CD8-positive, alpha-beta memory T cell (primary cell): ENCODE measurements at places on chromosomes 6 and 20. TPM values are rescaled to one million over a fixed set of nuclear protein-coding genes. Genes with fewer than 3 reads are reported as not detected.

Gene PRR18
- total RNA-seq = 0.07 TPM

DNA sequence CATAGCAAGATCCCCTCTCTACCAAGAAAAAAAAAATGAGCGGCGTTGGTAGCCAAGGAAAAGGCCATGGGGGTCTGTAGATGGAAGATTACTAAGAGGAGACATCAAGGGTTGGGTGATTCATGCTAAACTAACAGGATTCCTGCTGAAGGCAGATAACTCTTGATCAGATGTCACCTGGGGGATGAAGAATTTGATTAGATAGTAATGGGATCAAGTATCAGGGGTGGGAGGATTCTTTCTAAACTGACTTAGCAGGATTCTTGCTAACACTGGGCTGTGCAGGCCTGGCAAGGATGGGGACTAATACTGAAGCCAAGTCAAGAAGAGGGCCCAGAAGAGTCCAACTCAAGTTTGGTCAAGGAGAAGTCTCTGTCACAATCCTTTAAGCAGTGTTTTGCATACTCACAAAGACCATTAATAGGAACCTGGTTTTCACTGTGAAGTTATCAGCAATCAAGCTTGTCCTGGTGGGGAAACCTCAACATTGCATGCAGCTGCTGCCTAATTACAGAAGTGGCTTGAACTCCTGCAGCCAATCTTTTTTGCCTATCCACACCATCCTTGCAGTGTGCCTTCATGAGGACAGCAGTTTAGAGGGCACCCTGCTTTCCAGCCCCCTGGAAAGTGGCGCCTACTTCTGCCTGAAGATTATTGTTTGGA lies 61.3 kb downstream of the ANKRD6 start:
- DNase-seq = no peak
- no peaks in the 10 kb centered on the region for H3K4me1 ChIP-seq
- no peaks in the 10 kb centered on the region for H3K27me3 ChIP-seq
- no peaks in the 10 kb centered on the region for H3K36me3 ChIP-seq
- H3K4me3 ChIP-seq = no peak overlapping the region
- no peak overlapping the region for H3K27ac ChIP-seq

Gene PHACTR3
- total RNA-seq = not detected

Gene SLCO4A1
- 42.0 TPM for total RNA-seq

GRCh38 chr6:45946352-45946751 lies 69.3 kb downstream of the CLIC5 start:
- no peak overlapping the region for H3K27ac ChIP-seq
- no peaks in the 10 kb centered on the region for H3K36me3 ChIP-seq
- no peaks in the 10 kb centered on the region for H3K27me3 ChIP-seq
- no peak for DNase-seq

DNA sequence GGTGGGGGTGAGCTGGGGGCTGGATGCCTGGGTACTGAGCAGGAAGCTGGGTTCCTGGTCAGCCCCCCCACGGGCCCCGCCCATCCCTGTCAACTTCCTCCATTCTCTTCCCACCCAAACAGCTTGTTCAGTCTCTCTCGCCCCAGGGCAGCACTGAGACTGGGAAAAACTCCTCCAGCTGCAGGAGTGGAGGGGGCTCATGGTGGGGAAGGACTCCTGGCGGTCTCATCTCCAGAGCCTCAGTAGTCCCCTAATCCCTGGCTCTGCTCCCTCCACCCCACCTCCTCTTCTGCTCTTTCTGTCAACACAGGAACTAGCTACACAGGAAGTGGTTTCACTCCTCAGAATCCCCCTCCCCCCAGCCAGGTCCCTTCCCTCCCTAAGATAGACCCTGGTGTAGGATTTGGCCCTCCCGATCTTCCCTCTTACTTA lies at the start of gene GPSM3:
Gene GPSM3, minus strand, starts transcription at position 36 of the 432 bp plus-strand sequence. CDS start 130 bp downstream, outside the sequence.
- peak within 1 kb of the TSS; percentile 95 for H3K4me3 ChIP-seq
- peaks cover 9% of the 10 kb centered on the region for H3K36me3 ChIP-seq
- no peaks in the 10 kb centered on the region for H3K27me3 ChIP-seq
- peaks cover 51% of the 10 kb centered on the region for H3K4me1 ChIP-seq

- H3K36me3 ChIP-seq = no peaks in the 10 kb centered on the region
- peaks cover 23% of the 10 kb centered on the region for H3K4me1 ChIP-seq
- H3K27me3 ChIP-seq = no peaks in the 10 kb centered on the region
- H3K27ac ChIP-seq = peak overlapping the region; percentile 51
These were observed 15.4 kb upstream of the TRIB3 start for GRCh38 chr20:364905-365794.

Gene ECT2L
- not detected for total RNA-seq

Gene HLA-DOA
- 6.7 TPM for total RNA-seq

DNA sequence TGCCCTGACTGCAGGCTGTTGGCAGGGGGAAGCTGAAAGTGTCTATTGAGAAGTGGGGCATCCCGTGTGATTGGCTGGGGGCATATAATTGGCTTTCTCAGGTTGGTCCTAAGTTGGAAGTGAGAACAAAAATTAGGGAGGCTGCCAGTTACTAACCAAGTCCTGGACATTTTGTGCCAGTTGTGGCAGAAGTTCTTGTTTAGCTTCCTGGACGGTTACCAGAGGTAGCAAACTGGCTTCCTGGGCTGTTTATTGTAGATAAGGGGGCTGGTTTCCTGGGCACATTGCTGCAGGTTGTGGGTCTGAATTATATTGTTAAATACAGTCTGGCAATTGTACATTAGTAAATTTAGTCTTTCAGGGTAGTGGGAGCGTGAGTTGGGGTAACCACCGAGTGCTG lies 50.6 kb upstream of the SLC2A12 start:
- no peak for DNase-seq
- H3K27me3 ChIP-seq = peaks cover 3% of the 10 kb centered on the region
- no peaks in the 10 kb centered on the region for H3K36me3 ChIP-seq
- no peak overlapping the region for H3K27ac ChIP-seq
- no peaks in the 10 kb centered on the region for H3K4me1 ChIP-seq

DNA sequence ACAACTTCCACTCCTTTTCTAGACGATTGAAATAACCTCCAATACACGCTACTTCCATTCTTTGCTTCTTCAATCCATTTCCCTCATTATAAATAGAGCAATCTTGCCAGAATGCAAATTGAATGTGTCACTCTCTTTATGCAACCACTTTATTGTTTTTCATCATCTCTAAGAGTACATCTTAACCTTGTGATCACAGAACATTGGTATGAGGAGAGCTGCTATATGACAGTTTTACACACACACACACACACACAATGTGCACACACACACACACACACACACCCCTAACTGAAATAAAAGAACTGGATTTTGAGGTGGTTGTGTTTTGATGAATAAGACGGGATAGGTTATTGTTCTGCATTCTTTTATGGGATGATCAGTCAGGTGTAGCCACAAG lies 187.0 kb downstream of the HDGFL1 start:
- H3K27me3 ChIP-seq = no peaks in the 10 kb centered on the region
- no peak for DNase-seq
- no peak overlapping the region for H3K27ac ChIP-seq
- H3K4me3 ChIP-seq = no peak overlapping the region
- no peaks in the 10 kb centered on the region for H3K36me3 ChIP-seq

DNA sequence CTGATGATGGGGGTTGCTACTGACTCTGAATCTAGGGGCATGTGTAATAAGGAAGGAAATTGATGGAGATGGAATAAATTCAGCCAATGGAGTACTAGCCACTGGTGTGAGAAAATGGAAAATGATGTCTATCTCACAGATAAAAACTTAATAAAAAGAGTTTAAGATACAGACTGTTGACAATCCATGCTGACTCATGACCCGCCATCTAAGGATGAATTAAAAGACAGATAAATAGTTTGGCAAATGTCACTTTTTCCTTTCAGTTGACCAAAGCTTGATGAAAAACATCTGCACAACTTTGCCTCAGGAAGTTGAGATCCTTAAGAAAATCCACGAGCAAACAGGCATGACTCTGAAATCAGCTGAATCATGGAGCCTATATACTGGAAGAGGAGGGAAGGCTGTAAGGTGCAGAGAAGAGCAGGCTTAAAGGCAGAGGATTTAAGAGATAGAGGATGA lies 82.6 kb upstream of the BMP5 start:
- no peak overlapping the region for H3K4me3 ChIP-seq
- no peaks in the 10 kb centered on the region for H3K36me3 ChIP-seq
- H3K27ac ChIP-seq = no peak overlapping the region
- H3K4me1 ChIP-seq = no peaks in the 10 kb centered on the region
- no peak for DNase-seq

Gene ASIP
- total RNA-seq = not detected

DNA sequence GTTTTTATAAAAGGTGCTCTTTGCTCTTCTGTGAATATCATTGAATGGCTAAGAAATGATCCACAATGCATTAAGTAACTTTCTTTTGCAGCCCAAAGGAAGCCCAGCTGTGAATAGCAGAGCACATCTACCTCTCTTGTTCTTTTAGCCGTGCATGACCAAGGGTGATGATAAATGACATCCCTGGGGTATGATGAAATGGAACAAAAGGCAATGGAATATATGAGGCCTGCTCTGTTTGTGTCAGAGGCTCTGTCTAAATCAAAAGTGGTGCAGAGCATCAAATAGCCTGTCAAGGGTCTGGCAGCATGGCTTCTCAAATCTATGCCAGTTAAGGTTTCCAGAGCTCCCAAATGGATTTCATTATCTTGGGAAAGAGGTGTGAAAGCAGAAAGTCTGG lies 362.6 kb upstream of the RNF217 start:
- H3K27ac ChIP-seq = no peak overlapping the region
- no peak overlapping the region for H3K4me3 ChIP-seq
- no peaks in the 10 kb centered on the region for H3K36me3 ChIP-seq
- H3K27me3 ChIP-seq = no peaks in the 10 kb centered on the region

Gene SLC22A3
- not detected for total RNA-seq

Gene KCNK15
- total RNA-seq = 0.15 TPM

DNA sequence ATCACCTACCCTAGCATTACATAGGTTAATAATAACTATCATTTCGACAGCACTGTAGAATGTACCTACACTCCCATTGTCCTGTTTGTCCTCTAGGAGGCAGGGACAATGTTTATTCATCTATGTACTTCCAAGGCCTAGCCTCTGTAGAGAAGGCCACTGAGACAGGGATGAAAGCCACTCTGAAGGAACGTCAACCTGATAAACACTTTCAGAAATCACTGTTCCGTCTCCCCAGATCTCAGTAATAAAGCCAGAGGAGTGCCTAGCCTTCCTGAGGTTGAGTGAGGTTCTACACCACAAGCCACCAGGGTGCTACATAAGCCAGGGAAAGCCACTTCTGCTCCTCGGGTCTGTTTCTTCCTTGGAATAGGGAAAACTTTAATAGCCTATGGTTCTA lies 44.8 kb downstream of the POPDC3 start:
- H3K4me3 ChIP-seq = no peak overlapping the region
- H3K27ac ChIP-seq = no peak overlapping the region
- H3K36me3 ChIP-seq = no peaks in the 10 kb centered on the region
- peaks cover 21% of the 10 kb centered on the region for H3K27me3 ChIP-seq
- DNase-seq = no peak

GRCh38 chr6:98871057-98871456 lies 36.7 kb downstream of the POU3F2 start:
- H3K36me3 ChIP-seq = no peaks in the 10 kb centered on the region
- H3K4me3 ChIP-seq = no peak overlapping the region
- H3K4me1 ChIP-seq = no peaks in the 10 kb centered on the region
- H3K27ac ChIP-seq = no peak overlapping the region

- no peaks in the 10 kb centered on the region for H3K36me3 ChIP-seq
- H3K4me3 ChIP-seq = no peak overlapping the region
- no peaks in the 10 kb centered on the region for H3K4me1 ChIP-seq
- H3K27ac ChIP-seq = no peak overlapping the region
- H3K27me3 ChIP-seq = no peaks in the 10 kb centered on the region
These were observed 474.4 kb upstream of the HSF2 start for GRCh38 chr6:121925024-121925423.

- no peak for DNase-seq
- H3K27me3 ChIP-seq = no peaks in the 10 kb centered on the region
- no peaks in the 10 kb centered on the region for H3K4me1 ChIP-seq
- no peak overlapping the region for H3K27ac ChIP-seq
- no peaks in the 10 kb centered on the region for H3K36me3 ChIP-seq
- H3K4me3 ChIP-seq = no peak overlapping the region
These were observed 4.8 kb downstream of the CD93 start for GRCh38 chr20:23081263-23081819.

GRCh38 chr20:63194007-63194796 lies 21.7 kb downstream of the YTHDF1 start:
- no peak overlapping the region for H3K4me3 ChIP-seq
- H3K36me3 ChIP-seq = no peaks in the 10 kb centered on the region
- H3K4me1 ChIP-seq = peaks cover 9% of the 10 kb centered on the region
- no peak overlapping the region for H3K27ac ChIP-seq

Gene PKIB
- total RNA-seq = 0.26 TPM

- no peak overlapping the region for H3K27ac ChIP-seq
- no peaks in the 10 kb centered on the region for H3K27me3 ChIP-seq
- no peaks in the 10 kb centered on the region for H3K36me3 ChIP-seq
- H3K4me1 ChIP-seq = no peaks in the 10 kb centered on the region
- DNase-seq = peak; percentile 13
These were observed 48.1 kb downstream of the HLA-DPB1 start for GRCh38 chr6:33123732-33124524.

- H3K4me3 ChIP-seq = no peak overlapping the region
- H3K27ac ChIP-seq = no peak overlapping the region
- H3K27me3 ChIP-seq = no peaks in the 10 kb centered on the region
- no peak for DNase-seq
These were observed 182.1 kb downstream of the ANKRD60 start for GRCh38 chr20:58046311-58046710.

DNA sequence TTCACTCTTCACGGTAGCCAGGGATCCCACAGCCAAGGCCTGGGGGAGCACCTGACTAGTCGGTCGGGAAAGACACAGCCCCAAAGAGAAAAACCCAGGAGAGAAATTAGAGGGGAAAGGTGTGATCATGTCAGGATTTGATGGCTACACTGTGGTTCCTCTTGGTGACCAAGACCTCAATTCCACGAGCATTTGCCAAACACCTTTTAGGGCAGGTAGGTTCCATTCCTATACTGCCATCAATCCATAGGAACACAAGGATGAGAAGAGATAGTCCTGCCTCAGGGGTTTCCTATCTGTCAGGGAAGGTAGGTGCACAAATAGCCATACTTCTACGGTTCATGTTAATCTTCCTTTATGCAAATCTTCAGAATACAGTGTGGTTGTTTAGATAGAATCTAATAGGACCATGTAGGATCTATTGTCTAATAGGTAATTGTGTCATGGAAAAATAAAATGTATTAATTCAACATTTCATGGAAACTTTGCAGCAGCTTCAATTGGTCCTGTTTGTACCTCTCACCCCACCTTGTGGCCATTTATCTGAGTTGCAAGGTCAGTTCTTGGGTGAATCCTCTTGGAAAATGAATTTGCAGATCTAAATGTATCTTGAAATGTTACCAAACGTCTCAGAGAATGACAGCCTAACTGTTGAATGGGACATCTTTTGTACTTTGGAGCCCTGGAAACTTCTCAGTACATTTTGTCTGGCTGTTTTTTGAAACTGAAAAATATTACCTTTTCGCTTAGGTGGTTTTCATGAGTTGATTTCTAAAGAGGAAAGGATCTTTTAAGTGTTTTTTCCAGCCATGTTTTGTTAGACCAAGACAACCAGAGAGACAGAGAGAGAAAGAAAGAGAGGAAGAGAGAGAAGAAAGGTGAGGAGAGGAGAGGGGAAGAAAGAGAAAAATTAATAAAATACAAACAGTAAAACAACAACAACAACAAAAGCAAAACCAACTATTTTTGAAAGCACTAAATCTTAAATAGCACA lies 33.7 kb upstream of the IYD start:
- no peaks in the 10 kb centered on the region for H3K36me3 ChIP-seq
- DNase-seq = peak; percentile 56
- no peak overlapping the region for H3K4me3 ChIP-seq
- no peaks in the 10 kb centered on the region for H3K4me1 ChIP-seq
